ENCODE measurements at places on chromosomes 4 and X.
A peak's percentile ranks its signal among the peaks of the same experiment; 100 is the strongest.

DNA sequence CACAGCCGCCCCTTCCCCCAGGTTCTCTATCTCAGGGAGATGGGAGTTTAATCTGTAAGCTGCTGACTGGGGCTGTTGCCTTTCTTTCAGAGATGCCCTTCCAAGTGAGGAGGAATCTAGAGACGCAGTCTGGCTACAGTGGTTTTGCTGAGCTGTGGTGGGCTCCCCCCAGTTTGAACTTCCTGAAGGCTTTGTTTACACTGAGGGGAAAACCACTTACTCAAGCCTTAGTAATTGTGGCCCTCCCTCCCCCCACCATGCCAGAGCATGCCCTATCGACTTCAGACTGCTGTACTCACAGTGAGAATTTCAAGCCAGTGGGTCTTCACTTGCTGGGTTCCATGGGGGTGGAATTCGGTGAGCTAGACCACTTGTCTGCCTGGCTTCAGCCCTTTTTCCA lies 131.3 kb downstream of the FAAH2 start:
- H3K4me1 ChIP-seq, result no peaks in the 10 kb centered on the region
- peaks cover 12% of the 10 kb centered on the region for H3K36me3 ChIP-seq
- no peak overlapping the region for H3K27ac ChIP-seq
- H3K27me3 ChIP-seq, result no peaks in the 10 kb centered on the region

GRCh38 chr4:8610858-8611616 lies 18.5 kb downstream of the CPZ start:
- peaks cover 4% of the 10 kb centered on the region for H3K4me1 ChIP-seq
- no peak overlapping the region for H3K27ac ChIP-seq
- no peak overlapping the region for H3K4me3 ChIP-seq
- H3K27me3 ChIP-seq, result peaks cover 11% of the 10 kb centered on the region

- H3K4me1 ChIP-seq, result no peaks in the 10 kb centered on the region
- no peak overlapping the region for H3K4me3 ChIP-seq
- DNase-seq, result no peak
- H3K36me3 ChIP-seq, result peaks cover 37% of the 10 kb centered on the region
These were observed 46.2 kb downstream of the SEL1L3 start for GRCh38 chr4:25816591-25817058.

GRCh38 chrX:20352935-20353336 lies 86.2 kb upstream of the RPS6KA3 start:
- H3K4me1 ChIP-seq, result peaks cover 2% of the 10 kb centered on the region
- no peaks in the 10 kb centered on the region for H3K36me3 ChIP-seq
- no peak overlapping the region for H3K4me3 ChIP-seq
- no peak overlapping the region for H3K27ac ChIP-seq
- no peak for DNase-seq
- peaks cover 2% of the 10 kb centered on the region for H3K27me3 ChIP-seq

- no peak overlapping the region for H3K27ac ChIP-seq
- H3K4me1 ChIP-seq, result no peaks in the 10 kb centered on the region
- H3K4me3 ChIP-seq, result no peak overlapping the region
- H3K27me3 ChIP-seq, result peaks cover 3% of the 10 kb centered on the region
- no peaks in the 10 kb centered on the region for H3K36me3 ChIP-seq
- DNase-seq, result no peak
These were observed 14.5 kb downstream of the MAGEA9B start for GRCh38 chrX:149572743-149573142.

- H3K4me3 ChIP-seq, result no peak overlapping the region
- H3K36me3 ChIP-seq, result no peaks in the 10 kb centered on the region
- H3K27me3 ChIP-seq, result no peaks in the 10 kb centered on the region
- H3K4me1 ChIP-seq, result no peaks in the 10 kb centered on the region
- H3K27ac ChIP-seq, result no peak overlapping the region
These were observed 867.7 kb upstream of the AGA start for GRCh38 chr4:178309890-178310289.

- H3K4me1 ChIP-seq, result peaks cover 38% of the 10 kb centered on the region
- no peaks in the 10 kb centered on the region for H3K27me3 ChIP-seq
- no peak overlapping the region for H3K27ac ChIP-seq
- peak overlapping the region; percentile 58 for H3K4me3 ChIP-seq
These were observed 3.4 kb upstream of the SEPTIN6 start for GRCh38 chrX:119696251-119696890.

- H3K36me3 ChIP-seq, result no peaks in the 10 kb centered on the region
- peaks cover 4% of the 10 kb centered on the region for H3K4me1 ChIP-seq
- DNase-seq, result peak; percentile 30
- no peak overlapping the region for H3K4me3 ChIP-seq
These were observed 207.2 kb downstream of the NLGN4X start for GRCh38 chrX:6021316-6022091.

DNA sequence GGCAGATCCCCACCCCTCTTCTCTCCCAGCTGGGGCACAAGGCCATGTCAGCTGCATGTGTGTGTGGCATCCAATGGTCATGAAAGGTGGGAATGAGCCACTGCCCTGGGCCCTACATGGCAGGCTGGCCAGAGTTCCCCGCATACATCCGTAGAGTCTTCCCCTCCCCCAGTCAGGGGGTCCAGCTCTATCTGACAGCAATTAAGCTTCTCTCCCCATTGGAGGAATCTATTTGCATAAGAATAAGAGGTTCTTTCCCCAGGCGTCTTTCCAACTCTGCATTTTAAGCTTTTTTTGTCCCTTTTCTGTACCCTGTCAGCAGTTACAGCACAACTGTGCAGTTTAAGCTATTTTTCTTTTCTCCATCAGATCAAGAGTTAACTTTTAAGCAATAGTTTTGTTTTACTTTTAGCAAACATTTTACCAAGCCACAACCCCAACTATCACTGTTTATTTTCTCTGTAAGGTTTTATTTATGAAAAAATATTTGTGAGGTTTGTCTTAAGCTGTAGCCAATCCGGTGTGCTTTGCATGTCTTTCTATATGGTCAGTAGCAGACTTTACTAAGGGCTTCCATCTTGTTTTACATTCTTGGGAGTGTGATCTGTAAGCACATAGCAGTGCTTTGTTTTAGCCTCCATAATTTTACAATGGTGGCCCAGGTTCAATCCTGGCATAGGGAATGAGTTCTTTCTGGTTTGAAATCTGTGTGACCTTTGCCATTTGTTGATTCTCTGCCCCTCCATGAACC lies 28.7 kb downstream of the NLRP2B start:
- H3K4me1 ChIP-seq, result no peaks in the 10 kb centered on the region
- no peak overlapping the region for H3K27ac ChIP-seq
- H3K36me3 ChIP-seq, result no peaks in the 10 kb centered on the region
- no peak overlapping the region for H3K4me3 ChIP-seq

- H3K4me1 ChIP-seq, result no peaks in the 10 kb centered on the region
- H3K4me3 ChIP-seq, result no peak overlapping the region
- no peak overlapping the region for H3K27ac ChIP-seq
- DNase-seq, result no peak
These were observed 353.3 kb downstream of the OPHN1 start for GRCh38 chrX:68079961-68080360.

DNA sequence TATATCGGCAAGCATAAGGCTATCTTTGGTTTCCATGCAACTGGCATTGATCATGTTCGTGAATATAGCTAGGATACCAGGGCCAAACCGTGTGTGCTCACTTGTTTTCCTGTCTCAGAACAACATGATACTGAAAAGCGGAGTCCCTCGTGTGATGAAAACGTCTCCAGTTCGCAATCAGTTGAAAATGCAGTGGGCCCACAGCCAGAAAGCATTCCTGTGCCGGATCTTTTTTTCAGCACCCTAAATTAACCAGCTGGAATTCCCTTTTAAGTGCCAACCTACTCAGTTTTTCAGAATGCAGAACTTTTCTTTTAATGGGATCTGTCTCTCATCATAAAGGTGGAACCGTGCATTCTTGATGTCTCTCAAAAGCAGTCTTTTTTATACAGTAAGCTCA lies 130.8 kb upstream of the FRG1 start:
- H3K27ac ChIP-seq, result no peak overlapping the region
- peaks cover 4% of the 10 kb centered on the region for H3K36me3 ChIP-seq
- H3K4me3 ChIP-seq, result no peak overlapping the region
- DNase-seq, result no peak
- no peaks in the 10 kb centered on the region for H3K27me3 ChIP-seq

DNA sequence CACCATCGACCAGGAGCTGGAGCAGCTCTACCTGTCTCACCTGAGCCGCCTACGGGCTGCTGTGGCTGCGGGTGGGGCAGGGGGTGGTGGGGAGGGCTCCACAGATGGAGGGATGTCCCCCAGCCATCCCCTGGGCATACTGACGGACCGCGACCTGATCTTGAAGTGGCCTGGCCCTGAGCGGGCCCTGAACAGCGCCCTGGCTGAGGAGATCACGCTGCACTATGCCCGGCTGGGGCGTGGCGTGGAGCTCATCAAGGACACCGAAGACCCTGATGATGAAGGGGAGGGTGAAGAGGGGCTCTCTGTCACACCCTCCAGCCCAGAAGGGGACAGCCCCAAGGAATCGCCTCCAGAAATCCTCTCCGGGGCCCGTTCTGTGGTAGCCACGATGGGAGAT lies 16.5 kb downstream of the PPP1R3F start:
- no peak for DNase-seq
- H3K27ac ChIP-seq, result no peak overlapping the region
- peaks cover 7% of the 10 kb centered on the region for H3K4me1 ChIP-seq
- H3K27me3 ChIP-seq, result no peaks in the 10 kb centered on the region

GRCh38 chr4:183670960-183671555 lies 12.0 kb downstream of the TRAPPC11 start:
- H3K4me1 ChIP-seq, result no peaks in the 10 kb centered on the region
- no peak overlapping the region for H3K4me3 ChIP-seq
- peaks cover 15% of the 10 kb centered on the region for H3K36me3 ChIP-seq
- H3K27me3 ChIP-seq, result no peaks in the 10 kb centered on the region

DNA sequence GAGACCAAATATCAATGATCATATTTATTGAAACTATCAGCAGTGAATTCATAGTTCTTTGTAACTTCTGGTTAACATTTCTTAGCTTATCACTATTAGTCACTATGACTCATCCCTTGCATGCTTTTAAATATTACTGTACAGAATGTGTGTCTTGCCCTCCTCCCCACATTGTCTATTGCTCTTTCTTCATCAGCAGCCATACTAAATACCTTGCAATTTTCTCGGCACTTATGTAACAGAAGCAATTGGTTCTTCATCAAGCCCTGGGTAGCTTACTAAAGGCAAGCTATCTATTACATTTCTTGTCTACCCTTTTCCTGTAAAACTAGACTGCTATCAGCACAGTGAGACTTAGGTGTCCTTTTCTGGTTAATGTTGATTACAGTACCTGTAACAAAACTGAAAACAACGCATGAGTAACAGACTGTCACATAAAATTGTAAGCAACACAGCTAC lies 8.2 kb downstream of the KLHL4 start:
- H3K4me1 ChIP-seq, result no peaks in the 10 kb centered on the region
- no peak overlapping the region for H3K4me3 ChIP-seq
- no peak overlapping the region for H3K27ac ChIP-seq

DNA sequence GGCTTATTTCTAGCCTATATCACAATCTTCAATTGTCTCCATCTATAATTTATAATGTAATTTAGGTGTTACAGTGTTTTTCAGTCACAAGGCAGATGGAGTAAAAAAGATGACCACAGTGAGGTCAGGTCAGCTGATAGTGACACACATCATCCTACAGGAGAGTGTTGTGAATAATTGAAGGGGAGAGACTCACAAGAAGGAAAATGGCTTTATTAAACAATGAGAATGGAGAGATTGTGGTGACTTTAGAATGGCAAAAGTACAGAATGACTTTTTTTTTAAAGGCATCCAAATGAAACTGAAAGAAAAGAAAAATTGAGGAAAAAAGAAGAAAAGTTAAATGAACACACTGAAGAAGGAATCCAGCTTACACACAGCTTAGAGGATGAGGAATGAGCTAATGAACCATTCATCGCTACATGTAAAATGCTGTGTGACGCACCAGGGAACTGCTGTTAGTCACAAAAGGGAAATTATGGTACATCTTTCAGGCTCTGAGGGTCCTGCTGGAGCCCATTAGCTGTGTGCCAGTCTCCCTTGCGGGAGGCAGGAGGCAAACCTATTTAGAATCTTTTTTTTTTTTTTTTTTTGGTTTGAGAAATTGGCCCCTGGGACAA lies 56.6 kb downstream of the SPRY1 start:
- H3K36me3 ChIP-seq, result no peaks in the 10 kb centered on the region
- peaks cover 21% of the 10 kb centered on the region for H3K4me1 ChIP-seq
- no peak overlapping the region for H3K4me3 ChIP-seq

DNA sequence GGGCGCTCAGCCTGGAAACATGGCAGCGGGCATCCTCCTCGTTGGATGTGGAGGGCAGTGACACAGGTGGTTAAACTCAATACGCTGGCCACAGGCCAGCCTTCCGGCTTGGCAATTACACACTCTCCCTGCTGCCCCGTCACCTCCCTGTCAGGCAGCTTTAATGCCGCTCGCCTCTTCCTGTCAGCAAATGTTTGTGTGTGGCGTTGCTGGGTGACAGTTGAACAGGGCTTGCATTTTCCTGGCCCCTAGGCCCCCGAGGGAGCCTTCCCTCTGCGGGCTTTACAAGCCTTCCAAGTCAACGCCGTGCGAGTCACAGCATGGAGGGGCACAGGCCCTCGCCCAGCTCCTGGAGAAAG lies 620.0 kb downstream of the BCOR start:
- peaks cover 7% of the 10 kb centered on the region for H3K27me3 ChIP-seq
- H3K27ac ChIP-seq, result no peak overlapping the region
- DNase-seq, result no peak
- H3K4me1 ChIP-seq, result no peaks in the 10 kb centered on the region
- H3K36me3 ChIP-seq, result no peaks in the 10 kb centered on the region

DNA sequence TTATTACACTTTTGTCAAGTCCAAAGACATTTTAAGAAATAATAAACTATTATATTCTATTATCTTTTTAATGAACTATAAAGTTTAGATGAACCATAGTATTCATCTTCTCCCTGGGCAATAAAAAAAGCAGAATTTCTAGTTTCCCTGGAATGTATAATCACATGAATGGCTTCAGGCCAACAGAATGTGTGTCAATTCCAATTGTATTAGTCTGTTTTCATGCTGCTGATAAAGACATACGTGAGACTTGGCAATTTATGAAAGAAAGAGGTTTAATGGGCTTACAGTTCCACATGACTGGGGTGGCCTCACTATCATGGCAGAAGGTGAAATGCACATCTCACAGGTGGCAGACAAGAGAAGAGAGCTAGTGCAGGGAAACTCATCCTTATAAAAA lies 70.7 kb upstream of the ANXA10 start:
- H3K36me3 ChIP-seq, result no peaks in the 10 kb centered on the region
- DNase-seq, result no peak
- H3K4me3 ChIP-seq, result no peak overlapping the region

GRCh38 chr4:118154649-118155048 lies 120.4 kb downstream of the NDST3 start:
- H3K27ac ChIP-seq, result no peak overlapping the region
- no peaks in the 10 kb centered on the region for H3K27me3 ChIP-seq
- no peaks in the 10 kb centered on the region for H3K36me3 ChIP-seq
- DNase-seq, result no peak
- H3K4me3 ChIP-seq, result no peak overlapping the region
- H3K4me1 ChIP-seq, result no peaks in the 10 kb centered on the region

DNA sequence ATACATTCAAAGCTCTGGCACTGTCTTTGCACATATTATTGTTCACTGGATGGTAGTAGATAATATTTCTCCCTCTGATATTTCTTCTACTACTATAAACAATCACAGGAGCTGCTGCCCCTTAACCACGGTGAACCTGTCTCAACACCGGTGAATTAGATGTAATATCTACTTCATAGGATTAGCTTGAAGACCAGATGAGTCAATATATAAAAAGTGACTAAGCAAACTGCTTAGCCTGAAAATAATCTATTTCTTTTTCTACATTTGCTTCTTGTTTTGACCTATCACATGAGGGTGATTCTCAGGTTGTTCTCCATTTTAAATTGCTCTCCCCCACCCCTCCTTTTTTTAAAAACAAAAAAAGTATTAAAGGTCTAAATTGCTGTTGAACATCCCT lies 645.5 kb downstream of the ANKRD50 start:
- no peak for DNase-seq
- no peaks in the 10 kb centered on the region for H3K27me3 ChIP-seq
- H3K4me3 ChIP-seq, result no peak overlapping the region
- no peaks in the 10 kb centered on the region for H3K36me3 ChIP-seq
- no peaks in the 10 kb centered on the region for H3K4me1 ChIP-seq

GRCh38 chrX:9312922-9313867 lies 151.7 kb upstream of the TBL1X start:
- no peaks in the 10 kb centered on the region for H3K36me3 ChIP-seq
- H3K4me1 ChIP-seq, result peaks cover 17% of the 10 kb centered on the region
- peak overlapping the region; percentile 41 for H3K4me3 ChIP-seq
- H3K27ac ChIP-seq, result peak overlapping the region; percentile 74

All from memory B cell (primary cell).